Nucleus accumbens (tissue), 56 donors: ENCODE measurements at places on chromosomes 4 and X.

DNA sequence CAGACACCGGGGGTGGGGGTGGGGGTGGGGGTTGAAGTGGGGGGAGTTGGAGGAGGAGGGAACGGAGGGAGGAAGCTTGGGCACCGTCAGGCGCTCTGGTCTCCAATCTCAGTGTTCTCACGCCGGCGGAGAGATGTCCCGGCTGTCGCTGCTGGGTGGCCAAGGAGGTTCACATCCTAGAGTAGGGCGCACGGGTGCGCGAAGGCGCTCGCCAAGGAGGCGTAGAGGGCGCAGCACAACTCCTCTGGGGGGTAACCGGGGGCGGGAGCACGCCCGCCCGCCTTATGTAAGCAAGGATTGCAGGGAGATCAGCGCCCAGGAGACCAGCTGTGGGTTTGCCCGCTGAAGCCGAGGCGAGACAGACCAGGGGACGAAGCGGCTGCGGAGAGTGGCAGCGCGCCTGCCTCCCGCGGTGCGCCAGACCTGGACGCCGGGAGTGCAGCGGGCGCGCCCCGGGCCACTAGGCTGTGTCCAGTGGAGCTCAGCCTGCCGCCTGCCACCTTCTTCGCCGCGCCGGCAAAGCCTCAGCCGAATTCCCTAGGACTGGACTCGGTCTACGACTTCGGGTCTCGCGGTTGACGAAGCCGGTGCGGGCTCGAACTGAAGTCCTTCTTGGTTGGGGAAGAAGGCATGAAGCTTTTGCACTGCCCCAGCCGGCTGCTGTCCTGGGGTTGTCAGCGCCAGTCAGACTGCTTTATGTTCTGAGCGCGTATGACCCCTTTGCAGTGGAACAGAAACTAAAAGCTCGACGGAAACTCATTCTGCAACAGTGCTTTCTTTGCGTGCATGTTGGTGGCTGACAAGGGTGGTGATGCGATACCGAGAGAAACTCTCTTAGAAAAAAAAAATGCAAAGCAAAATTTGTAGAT lies 707 bp upstream of the UNC5C start:
- DNase-seq: peak; percentile 86

DNA sequence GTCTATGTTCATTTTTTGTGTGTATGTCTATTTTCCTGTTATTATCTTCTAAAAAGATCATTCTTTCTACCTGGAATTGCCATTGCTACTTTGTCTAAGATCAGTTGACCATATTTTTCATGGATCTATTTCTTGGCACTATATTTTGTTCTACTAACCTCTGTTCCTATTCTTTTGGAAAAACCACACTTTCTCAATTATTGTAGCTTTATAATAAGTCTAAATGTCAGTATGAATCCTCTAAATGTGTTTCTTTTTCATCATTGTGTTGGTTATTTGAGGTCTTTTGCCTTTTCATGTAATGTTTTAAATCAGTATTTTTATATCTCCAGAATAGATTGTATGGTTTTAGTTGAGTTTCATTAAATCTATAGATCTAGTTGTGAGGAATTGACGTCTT lies 798.3 kb downstream of the FAT4 start:
- no peak for DNase-seq

GRCh38 chr4:25792200-25792791 lies 70.5 kb downstream of the SEL1L3 start:
- no peak for DNase-seq

DNA sequence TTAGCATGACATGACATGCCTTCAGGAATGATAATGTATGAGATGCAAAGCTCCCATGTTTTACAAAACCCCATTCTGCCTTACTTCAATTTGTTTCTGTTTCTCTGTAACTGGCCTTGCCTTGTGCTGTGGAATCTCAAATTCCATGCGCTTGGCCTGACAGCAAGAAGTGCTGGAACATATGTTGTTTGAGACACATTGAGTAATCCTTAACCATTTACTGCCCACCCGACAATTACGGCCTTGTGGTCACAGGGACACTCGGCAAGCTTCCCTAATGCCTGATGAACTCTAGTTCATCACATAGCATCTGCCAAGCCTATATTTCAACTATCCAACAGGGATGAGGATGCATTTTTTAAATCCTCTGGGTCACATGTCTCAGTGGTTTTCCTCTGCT lies 226.4 kb upstream of the CASK start:
- DNase-seq: no peak

- no peak for DNase-seq
These were observed 1.6 kb downstream of the PAPSS1 start for GRCh38 chr4:107718351-107718965.

DNA sequence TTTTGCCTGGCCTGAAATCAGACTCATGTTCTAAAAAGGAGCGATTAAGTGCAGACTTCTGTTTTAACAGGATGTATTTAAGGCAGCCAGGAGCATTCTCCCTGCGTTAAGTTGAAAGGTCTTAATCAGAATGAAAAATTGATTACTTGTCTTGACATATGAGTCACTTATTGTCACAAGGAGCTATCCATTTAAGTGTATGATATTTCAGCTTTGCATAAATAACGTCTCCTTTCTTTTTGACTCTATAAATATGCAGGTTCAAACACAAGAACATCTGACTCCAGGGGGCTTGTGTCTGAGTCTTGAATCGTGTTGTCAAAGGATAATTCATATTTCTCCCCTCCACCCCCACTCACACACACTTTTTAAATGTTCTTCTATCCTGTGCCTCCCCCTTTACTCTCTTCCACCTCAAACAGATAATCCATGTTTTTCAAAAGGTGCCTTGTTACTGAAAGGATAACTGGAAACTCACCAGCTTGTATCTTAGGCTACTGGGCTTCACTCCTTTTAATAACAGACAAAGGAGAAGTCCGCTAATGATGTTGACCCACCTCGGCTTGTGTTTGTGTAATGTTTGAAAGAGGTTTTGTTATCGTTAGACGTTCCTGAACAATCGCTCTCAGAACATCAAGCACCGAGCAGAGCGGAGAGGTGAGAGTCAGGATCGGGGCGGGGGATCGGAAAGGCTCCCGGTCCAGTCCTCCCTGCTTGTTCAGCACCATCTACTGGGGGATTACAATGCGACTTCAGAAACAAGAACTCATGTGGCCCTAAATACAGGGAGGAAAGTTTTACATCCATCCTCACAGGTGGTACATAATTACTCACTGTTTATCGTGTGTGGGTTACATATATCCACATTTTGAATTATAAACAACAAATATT lies 107.5 kb upstream of the RPL34 start:
- no peak for DNase-seq

DNA sequence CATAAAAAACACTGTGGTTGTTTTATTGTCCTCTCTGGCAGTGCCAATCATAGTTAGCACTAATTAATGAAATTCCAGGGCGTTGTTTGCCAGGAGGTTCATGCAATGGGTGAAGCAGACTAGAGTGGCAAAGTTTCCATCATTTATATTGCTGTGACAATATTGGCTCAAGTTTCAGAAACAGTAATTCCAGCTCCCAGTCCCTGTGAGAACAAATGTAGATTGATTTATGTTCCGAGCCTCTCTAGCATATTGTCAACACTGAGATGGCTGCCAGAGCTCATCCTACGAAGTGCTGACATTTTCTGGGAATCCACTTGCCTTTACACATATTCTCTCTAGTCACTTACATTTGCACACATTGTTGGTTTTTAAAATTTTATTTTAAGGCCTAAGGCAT lies 440.0 kb upstream of the IGFBP7 start:
- DNase-seq: no peak

- no peak for DNase-seq
These were observed 42.6 kb downstream of the C4orf51 start for GRCh38 chr4:145722561-145722960.

GRCh38 chr4:10054571-10055041 lies 33.3 kb upstream of the SLC2A9 start:
- DNase-seq: no peak

GRCh38 chrX:6803607-6804006 lies 268.7 kb upstream of the VCX3A start:
- DNase-seq: no peak

DNA sequence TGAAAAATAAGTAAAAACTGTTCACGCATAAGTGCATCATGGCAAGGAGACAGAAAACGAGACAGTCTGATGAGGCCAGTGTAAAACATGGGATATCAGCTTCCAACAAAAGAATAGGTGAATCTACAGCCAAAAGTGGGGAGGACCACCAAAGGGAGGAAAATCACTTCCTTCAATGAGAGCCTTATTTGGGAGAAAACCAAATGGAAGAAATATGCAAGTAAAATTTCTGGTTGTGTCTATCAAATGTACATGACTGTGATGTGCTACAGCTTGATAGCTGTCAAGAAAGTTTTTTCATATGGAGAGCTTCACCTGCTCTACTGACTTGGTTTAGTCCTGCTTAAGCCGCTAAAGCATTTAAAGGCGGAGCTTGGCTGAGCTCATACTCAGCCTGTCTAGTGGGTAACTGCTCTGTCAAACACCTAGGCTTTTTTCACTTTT lies 66.2 kb downstream of the MAGEA1 start:
- DNase-seq: no peak

DNA sequence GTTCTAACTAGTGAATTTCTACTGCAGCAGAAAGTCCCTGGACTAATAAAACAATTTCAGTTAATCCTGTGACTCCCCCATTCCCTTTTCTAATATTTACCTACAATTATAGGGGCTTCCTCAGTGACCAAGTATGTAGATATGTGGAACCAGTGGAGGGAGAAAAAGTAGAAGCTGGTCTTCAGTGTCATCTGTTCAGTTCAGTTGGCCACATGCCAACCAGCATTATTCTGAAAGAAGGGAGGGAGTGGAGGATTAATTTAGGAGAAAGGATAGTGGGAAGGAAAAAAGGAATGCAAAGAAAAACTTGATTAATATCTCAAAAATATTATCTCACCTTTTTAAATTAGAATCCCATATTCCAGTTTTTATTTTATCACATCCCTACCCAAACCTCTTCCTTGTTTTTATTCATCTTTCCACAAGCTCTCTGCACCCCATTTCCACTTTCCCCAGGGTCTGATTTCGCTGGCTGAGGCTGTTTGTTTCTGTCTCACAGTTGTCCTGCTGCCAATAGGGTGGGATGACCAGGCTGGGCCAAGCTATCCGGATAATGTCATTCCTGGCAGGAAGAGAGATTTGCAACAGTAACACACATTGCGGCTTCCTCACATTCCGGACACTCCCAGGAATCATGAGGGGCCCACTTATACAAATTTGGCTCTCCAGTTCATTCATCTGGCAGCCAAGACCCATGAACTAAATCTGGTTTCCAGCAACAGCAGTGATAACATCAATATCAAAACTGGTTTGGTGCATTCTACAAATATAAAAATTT lies 24.6 kb upstream of the ANTXR2 start:
- no peak for DNase-seq

DNA sequence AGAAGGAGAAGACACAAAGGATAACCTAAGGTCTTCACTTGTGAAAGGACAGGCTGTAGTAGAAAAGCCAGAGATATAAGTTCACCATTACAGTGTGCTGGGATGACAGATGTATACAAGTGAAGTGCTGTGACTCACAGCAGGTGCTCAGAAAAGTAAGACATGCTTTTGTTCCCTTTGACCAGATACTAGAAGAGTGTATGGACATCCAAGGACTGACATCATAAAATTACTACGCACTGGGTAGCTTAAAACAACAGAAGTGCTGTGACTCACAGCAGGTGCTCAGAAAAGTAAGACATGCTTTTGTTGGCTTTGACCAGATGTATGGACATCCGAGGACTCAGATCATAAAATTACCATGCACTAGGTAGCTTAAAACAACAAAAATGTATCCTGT lies 61.6 kb upstream of the BTC start:
- no peak for DNase-seq

GRCh38 chrX:129818123-129818522 lies 25.6 kb downstream of the ZDHHC9 start:
- no peak for DNase-seq

GRCh38 chr4:121255986-121256750 lies 92.0 kb upstream of the TNIP3 start:
- DNase-seq: no peak

GRCh38 chr4:183407128-183407585 lies 37.3 kb upstream of the CDKN2AIP start:
- peak; percentile 80 for DNase-seq

DNA sequence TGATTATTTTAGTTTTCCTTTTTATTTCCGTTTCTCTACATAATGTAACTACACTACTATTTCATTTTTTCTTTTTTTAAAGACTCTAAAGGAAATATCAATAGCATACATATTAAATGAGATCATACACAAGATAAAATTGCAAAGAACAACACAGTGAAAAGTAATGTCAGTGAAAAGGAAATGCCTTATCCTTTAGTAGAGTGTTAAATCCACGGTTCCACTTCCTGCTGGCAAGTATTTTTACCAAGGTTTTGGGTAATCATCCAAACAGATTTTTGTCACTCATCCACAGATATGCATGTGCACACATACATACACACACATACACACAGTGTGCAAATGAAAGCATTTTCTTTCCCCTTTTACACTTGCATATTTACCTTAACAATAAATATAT lies 548.9 kb downstream of the PPP4R3C start:
- no peak for DNase-seq

GRCh38 chr4:177726111-177726510 lies 283.9 kb upstream of the AGA start:
- no peak for DNase-seq

GRCh38 chrX:27251369-27251768 lies 211.8 kb downstream of the PPP4R3C start:
- no peak for DNase-seq

GRCh38 chrX:7090641-7091040 lies 56.9 kb upstream of the STS start:
- no peak for DNase-seq

GRCh38 chr4:102869569-102870197 lies 891 bp downstream of the CISD2 start:
- no peak for DNase-seq

- no peak for DNase-seq
These were observed 52.7 kb upstream of the TMPRSS11F start for GRCh38 chr4:68182382-68182820.

DNA sequence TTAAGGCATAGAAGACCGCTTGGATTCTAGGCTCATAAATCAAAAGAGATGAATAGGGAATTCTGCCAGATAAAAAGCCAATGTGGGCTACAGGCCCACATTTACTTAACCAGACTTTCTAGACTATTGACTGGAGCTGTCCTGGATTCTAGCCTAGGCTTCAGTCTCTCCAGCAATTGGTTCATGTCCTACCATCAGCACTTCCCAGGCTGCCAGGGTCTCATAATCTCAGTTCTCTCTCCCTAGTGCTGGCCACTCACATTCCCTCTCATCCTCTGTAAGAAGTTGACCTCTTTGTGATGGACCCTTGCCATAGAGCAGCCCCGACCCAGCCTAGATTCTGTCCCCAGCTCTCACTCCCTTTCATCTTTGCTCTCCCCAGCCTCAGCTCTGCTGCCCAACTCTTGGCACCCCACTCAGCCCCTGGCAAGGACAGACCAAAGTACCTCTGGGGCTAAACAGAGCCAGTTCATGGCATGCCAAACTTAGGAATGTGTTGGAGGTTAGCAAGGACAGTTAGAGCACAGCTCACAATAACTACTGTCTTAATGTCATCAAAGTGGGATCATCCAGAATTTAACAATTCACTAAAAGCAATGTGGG lies 396.2 kb downstream of the INPP4B start:
- DNase-seq: no peak
